ENCODE measurements at places on chromosomes 2 and 18.

DNA sequence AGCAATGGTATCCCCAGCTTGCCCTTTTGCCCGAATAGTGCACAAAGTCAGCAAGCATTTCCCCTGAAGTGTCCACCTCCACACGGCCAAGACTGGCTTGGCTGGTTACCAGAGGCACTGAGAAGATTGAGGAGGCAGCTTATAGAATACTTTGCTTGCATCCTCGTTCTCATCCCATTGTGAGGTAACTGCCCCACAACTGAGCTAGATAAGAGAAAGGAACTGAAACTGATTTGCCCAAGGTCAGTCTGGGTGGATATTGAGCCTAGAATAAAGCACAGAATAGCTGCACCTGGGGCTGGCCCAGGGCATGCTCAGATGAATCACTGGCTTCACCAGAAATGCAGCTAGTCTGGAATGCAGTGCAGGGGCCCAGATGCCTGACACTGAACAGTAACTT, 32.7 kb upstream of the MAP4K3 start:
- H3K4me1 ChIP-seq: peaks cover 27% of the 10 kb centered on the region
- peak; percentile 16 for DNase-seq
- H3K4me3 ChIP-seq: no peak overlapping the region
- no peaks in the 10 kb centered on the region for H3K36me3 ChIP-seq
- peak overlapping the region; percentile 6 for H3K27ac ChIP-seq

GRCh38 chr2:190169221-190170072, 106.9 kb upstream of the MSTN start:
- no peaks in the 10 kb centered on the region for H3K27me3 ChIP-seq
- H3K4me3 ChIP-seq: no peak overlapping the region
- peaks cover 16% of the 10 kb centered on the region for H3K36me3 ChIP-seq
- H3K27ac ChIP-seq: no peak overlapping the region
- H3K4me1 ChIP-seq: peaks cover 8% of the 10 kb centered on the region

GRCh38 chr2:56167616-56168562, 15.9 kb upstream of the CCDC85A start:
- H3K4me3 ChIP-seq: no peak overlapping the region
- no peaks in the 10 kb centered on the region for H3K36me3 ChIP-seq
- DNase-seq: no peak
- H3K4me1 ChIP-seq: peaks cover 9% of the 10 kb centered on the region
- H3K27ac ChIP-seq: no peak overlapping the region

DNA sequence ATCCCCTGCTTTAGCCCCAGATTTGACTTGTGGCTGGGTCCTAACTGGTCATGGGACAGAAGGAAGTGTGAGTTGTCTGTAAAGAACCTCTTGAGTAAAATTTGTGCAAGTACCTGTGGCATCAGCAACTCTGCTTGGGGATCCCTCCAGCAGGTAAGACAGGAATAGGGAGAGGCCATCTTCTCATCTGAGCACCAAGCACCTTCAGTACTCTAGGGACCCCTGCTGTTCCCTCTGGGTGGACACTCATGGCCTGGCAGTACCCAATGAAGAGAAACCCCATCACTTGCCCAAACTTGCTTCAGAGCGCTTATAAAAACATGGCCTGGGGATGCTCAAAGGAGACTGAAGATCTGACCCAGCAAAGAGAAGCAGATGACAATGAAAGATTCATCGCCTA, 297.8 kb downstream of the SP3 start:
- no peak for DNase-seq
- H3K27me3 ChIP-seq: peaks cover 16% of the 10 kb centered on the region
- no peak overlapping the region for H3K27ac ChIP-seq
- no peaks in the 10 kb centered on the region for H3K36me3 ChIP-seq
- H3K4me1 ChIP-seq: peaks cover 42% of the 10 kb centered on the region
- H3K4me3 ChIP-seq: no peak overlapping the region

DNA sequence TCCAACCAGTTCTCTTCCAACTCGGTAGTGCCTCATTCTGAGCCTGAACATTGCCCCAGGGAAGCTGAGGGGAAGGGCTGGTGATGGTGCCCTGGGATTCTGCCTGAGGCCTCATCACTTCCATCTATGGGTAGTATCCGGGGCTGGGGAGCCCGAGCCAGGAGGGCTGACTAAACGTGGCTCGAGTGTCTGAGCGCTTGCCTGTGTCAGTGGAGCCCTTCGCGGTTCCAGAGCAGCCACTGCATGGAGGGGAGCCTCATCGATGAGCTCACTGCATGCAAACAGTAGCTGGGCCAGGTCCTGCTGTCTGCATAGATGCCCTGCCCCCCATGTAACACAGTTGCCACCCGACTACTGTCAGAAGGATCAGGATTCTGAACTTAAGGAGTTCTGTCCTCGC, 129.3 kb downstream of the GLI2 start:
- peaks cover 91% of the 10 kb centered on the region for H3K4me1 ChIP-seq
- H3K27me3 ChIP-seq: peaks cover 31% of the 10 kb centered on the region
- no peak overlapping the region for H3K4me3 ChIP-seq
- H3K36me3 ChIP-seq: peaks cover 5% of the 10 kb centered on the region
- no peak for DNase-seq

DNA sequence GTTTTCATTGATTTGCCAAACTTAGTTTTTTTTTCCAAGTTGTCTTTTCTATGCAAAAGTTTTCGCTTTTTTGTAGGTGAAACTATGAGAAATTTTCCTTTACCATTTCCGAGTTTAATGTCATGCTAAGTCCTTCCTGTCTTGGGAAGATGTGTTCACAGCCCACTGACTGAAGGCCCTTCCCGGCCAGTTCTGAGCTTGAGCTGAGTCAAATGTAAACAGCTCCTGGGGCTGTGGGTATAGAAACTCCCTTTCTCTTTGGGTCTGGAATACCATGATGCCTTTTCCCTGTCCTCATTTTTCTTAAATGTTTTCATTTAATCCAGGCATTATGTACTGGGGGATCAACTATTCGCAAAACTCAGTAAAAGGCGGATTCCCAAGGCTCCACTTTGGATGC, 69.8 kb upstream of the IL1R1 start:
- no peaks in the 10 kb centered on the region for H3K27me3 ChIP-seq
- H3K4me3 ChIP-seq: no peak overlapping the region
- peaks cover 19% of the 10 kb centered on the region for H3K4me1 ChIP-seq
- DNase-seq: no peak
- H3K27ac ChIP-seq: no peak overlapping the region

- H3K4me3 ChIP-seq: no peak overlapping the region
- no peaks in the 10 kb centered on the region for H3K4me1 ChIP-seq
- H3K27me3 ChIP-seq: peaks cover 12% of the 10 kb centered on the region
- H3K27ac ChIP-seq: peak overlapping the region; percentile 0
- no peak for DNase-seq
Observed at GRCh38 chr18:45962866-45963265, 4.3 kb downstream of the EPG5 start.

GRCh38 chr2:52445686-52446085, 1321.9 kb upstream of the CHAC2 start:
- H3K27ac ChIP-seq: no peak overlapping the region
- H3K4me3 ChIP-seq: no peak overlapping the region
- H3K4me1 ChIP-seq: no peaks in the 10 kb centered on the region
- no peaks in the 10 kb centered on the region for H3K36me3 ChIP-seq

DNA sequence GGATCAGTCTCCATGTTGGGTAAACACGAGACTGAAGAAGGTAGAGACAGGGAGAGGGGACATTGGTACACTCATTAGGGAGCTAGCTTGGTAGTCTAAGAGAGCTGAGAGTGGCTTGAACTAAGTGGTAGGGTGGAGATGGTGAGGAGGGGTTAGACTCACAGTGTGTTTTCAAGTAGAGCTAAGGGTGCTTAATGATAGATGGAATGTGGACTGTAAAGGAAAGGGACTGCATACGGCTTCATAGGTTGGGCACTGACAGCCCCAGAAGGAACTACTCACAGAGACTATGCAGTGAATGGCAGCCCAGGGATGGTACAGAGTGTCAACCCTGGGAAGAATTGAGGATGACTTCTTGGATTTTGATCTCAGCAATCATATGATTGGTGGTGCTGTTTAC, 178.1 kb downstream of the CCDC85A start:
- H3K27ac ChIP-seq: no peak overlapping the region
- DNase-seq: no peak
- no peaks in the 10 kb centered on the region for H3K4me1 ChIP-seq
- H3K27me3 ChIP-seq: no peaks in the 10 kb centered on the region
- H3K4me3 ChIP-seq: no peak overlapping the region
- no peaks in the 10 kb centered on the region for H3K36me3 ChIP-seq

DNA sequence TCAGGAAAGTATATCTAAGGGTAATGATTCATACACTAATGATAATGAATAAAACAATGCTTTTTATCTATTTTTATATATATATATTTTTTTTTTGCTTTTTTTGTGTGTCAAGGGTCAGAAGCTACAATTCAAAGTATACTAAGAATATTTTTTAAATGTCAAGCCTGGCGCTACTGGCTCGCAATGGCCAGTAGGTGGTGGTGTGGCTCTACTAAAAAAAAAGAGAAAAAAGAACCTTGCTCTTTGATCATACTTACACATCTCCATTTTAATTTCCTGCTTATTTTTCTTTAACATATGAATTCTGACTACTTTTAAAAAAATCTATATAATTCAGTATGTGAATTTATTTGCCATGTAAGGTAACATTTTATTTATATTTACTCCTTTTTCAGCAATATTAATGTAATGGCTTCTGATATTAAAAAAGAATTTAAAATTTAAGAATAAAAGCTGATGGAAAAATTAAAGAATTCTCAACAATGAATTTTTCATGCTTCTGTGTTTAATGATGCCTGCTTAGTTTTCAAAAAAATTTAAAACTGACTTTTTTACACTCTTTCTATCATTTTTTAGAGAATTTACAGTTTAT, 232.9 kb downstream of the GULP1 start:
- no peak overlapping the region for H3K4me3 ChIP-seq
- DNase-seq: peak; percentile 19
- H3K27ac ChIP-seq: no peak overlapping the region
- H3K27me3 ChIP-seq: peaks cover 3% of the 10 kb centered on the region

DNA sequence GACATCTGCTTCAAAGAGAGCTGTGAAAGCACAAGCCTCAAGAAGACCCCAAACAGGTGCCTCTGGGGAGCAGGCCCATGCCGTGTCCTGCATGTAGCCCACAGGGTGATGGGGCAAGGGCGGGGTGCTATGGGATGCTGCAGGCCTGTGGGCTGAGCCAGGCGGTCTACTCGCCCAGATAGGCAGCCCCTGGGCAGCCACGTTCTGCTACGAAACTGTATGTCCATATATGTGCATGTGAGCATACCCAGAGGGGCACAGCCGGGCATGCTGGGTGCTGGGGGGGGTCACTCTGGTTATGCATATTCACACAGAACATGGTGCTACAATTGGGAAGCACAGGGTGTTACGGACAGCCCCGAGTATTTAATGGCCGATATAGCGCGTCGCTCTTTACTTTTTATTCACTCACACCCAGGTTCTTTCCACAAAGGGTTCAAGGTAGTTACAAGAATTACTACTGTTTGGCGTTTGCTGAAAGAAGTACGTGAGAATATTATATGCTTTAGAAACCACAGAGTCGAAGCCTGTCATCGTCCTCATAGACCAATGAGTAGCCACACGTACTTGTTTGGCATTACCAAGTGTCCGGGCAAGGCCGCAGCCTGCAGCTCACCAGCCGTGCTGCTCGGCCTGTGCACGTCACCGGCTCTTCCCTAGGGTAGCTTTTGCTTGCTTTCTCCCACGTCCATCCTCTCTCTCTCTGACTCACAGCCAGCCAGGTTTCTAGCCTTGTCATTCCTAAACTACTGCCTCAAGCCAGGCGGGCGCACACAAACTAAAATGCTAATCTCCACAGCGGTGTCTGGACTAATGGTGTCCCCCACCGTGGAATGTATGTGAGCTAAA, 14.4 kb downstream of the MTERF4 start:
- no peak for DNase-seq
- H3K27me3 ChIP-seq: no peaks in the 10 kb centered on the region
- H3K27ac ChIP-seq: no peak overlapping the region
- peaks cover 62% of the 10 kb centered on the region for H3K36me3 ChIP-seq
- H3K4me3 ChIP-seq: no peak overlapping the region
- H3K4me1 ChIP-seq: peaks cover 17% of the 10 kb centered on the region

GRCh38 chr2:170467568-170468422, 247.3 kb upstream of the SP5 start:
- no peak overlapping the region for H3K4me3 ChIP-seq
- peaks cover 3% of the 10 kb centered on the region for H3K27me3 ChIP-seq
- H3K27ac ChIP-seq: no peak overlapping the region
- peaks cover 3% of the 10 kb centered on the region for H3K36me3 ChIP-seq
- DNase-seq: no peak

GRCh38 chr18:79664525-79665125, 15.0 kb upstream of the CTDP1 start:
- H3K36me3 ChIP-seq: no peaks in the 10 kb centered on the region
- H3K27me3 ChIP-seq: peaks cover 25% of the 10 kb centered on the region
- no peak overlapping the region for H3K4me3 ChIP-seq
- H3K4me1 ChIP-seq: peaks cover 5% of the 10 kb centered on the region

GRCh38 chr2:46380038-46380940, 83.1 kb downstream of the EPAS1 start:
- no peak overlapping the region for H3K27ac ChIP-seq
- H3K4me3 ChIP-seq: no peak overlapping the region
- H3K27me3 ChIP-seq: peaks cover 5% of the 10 kb centered on the region
- no peaks in the 10 kb centered on the region for H3K36me3 ChIP-seq
- peaks cover 8% of the 10 kb centered on the region for H3K4me1 ChIP-seq

GRCh38 chr2:43616967-43617680, 19.9 kb upstream of the PLEKHH2 start:
- H3K4me1 ChIP-seq: peaks cover 18% of the 10 kb centered on the region
- no peak overlapping the region for H3K4me3 ChIP-seq
- peaks cover 9% of the 10 kb centered on the region for H3K27me3 ChIP-seq
- no peak for DNase-seq
- H3K36me3 ChIP-seq: no peaks in the 10 kb centered on the region
- no peak overlapping the region for H3K27ac ChIP-seq

- H3K27ac ChIP-seq: peak overlapping the region; percentile 83
- no peak for DNase-seq
- peaks cover 7% of the 10 kb centered on the region for H3K27me3 ChIP-seq
- H3K4me3 ChIP-seq: no peak overlapping the region
- no peaks in the 10 kb centered on the region for H3K4me1 ChIP-seq
Observed at GRCh38 chr2:84946204-84947009, 24.6 kb upstream of the KCMF1 start.

- no peaks in the 10 kb centered on the region for H3K27me3 ChIP-seq
- no peak overlapping the region for H3K4me3 ChIP-seq
- H3K36me3 ChIP-seq: peaks cover 64% of the 10 kb centered on the region
Observed at GRCh38 chr18:13112982-13113381, 105.6 kb upstream of the LDLRAD4 start.

DNA sequence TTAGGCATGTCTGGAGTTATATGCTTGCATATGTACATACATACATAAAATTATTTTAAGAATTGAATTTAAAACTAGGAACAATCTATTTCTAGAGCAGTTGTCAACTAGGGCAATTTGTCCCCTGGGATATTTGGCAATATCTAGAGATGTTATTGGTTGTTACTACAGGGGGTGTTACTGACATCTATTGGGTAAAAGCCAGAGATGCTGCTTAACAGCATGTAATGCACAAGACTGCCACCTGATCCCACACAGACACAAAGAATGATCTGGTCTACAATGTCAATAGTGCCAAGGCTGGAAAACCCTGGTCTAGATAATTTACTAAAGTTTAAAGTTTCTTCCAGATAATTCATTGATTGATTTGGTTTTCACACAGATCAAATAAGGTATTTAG, 185.3 kb downstream of the NYAP2 start:
- H3K36me3 ChIP-seq: no peaks in the 10 kb centered on the region
- H3K4me1 ChIP-seq: no peaks in the 10 kb centered on the region
- H3K4me3 ChIP-seq: no peak overlapping the region

Data from nephron progenitor cell (in vitro differentiated cells).